ENCODE measurements at places on chromosomes 4 and X.

- peak; percentile 30 for DNase-seq
These were observed 49.7 kb upstream of the KLHL8 start for GRCh38 chr4:87270144-87270543.

DNA sequence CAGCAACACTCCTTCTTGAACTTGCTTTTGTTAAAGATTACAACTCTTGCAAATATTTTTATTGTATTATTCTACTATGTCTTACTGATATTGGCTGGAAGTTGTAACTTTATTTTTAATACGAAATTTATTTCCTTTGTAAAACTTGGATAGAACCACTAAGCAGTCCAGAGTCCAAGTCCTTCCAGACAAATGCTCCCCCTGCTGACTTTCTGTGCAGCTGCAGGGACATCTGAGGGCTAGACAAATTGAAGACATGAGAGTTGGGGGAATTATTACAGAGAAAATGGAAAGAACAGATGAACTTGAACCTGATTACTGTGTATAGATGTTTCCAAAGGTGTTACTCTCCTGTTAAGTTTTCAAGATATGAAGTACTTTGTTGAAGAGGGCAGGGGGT is 238.8 kb downstream of the GRIA3 start:
- peak; percentile 45 for DNase-seq

- DNase-seq, result no peak
These were observed 179.3 kb upstream of the AMOT start for GRCh38 chrX:113019958-113020357.

- no peak for DNase-seq
These were observed 196.7 kb downstream of the HS3ST1 start for GRCh38 chr4:11232015-11232414.

GRCh38 chr4:99965674-99966350 is 15.7 kb upstream of the H2AZ1 start:
- DNase-seq, result no peak

GRCh38 chrX:108123591-108124366 is 32.2 kb downstream of the ATG4A start:
- DNase-seq, result no peak

- no peak for DNase-seq
These were observed 115.5 kb downstream of the NFKB1 start for GRCh38 chr4:102616636-102617035.

DNA sequence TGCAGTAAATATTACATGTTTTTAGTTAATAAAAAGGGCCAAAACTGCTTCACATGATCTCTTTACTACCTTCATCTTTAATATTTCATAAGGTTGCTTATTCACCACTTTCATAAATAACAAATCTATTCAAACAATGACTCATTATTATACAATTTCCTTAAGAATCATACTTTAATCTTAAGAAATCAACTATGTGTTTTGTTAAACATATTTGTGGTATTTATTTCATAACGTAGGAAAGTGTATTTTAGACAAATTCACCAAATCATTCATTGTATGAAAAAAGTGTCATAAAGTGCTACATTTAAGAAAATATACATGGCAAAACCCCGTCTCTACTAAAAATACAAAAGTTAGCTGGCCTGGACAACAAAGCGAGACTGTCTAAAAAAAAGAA is 150.5 kb upstream of the RXFP1 start:
- peak; percentile 38 for DNase-seq

- no peak for DNase-seq
These were observed 97.7 kb downstream of the DDX60 start for GRCh38 chr4:168220893-168221292.

DNA sequence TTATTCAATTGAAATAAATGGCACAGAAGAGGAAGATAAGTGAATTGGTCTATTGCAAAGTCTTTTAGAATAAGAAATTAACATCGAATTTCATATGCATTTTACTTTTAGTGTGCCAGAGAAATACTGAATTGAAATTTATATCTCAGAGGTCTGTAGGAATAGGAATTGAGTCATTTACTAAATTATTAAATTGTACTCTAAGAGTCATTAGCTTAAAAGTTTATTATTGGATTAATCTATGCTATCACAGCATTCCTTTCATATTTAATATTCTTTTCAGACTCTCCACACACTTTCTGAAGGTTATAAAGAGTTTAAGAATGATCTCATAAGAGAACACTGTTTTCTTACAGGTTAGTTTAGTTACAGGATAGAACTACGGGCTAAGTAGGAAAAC is 2711.5 kb downstream of the ARAP2 start:
- no peak for DNase-seq

GRCh38 chr4:145326491-145326890 is 146.1 kb upstream of the OTUD4 start:
- DNase-seq, result no peak

DNA sequence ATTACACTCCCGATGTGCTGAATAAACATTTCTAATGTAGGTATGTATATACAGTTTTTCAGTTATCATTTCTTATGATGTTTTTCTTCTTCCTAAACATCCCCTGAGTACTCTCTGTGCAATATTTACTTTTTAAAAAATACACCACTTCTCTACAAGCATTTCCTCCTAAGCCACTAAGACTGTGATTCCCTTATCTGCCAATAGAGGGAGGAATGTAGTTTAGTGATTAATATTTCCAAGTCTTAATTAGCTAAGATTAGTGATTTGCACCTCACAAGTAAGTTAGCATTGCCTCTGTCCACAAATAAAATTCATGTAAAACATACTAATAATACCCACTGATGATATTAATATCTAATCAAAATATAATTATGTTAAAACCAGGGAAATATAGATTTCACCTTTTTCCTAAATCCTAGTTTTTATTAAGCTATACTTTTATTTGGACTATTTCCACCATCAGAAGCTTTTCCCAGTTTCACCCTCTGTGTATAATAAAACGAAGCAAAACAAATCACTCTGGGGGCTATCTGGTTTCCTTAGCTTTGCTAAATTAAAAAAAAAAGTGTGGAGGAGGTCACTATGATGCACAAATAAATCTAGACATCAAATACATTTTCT is 909.1 kb downstream of the FAT4 start:
- DNase-seq, result peak; percentile 25

- DNase-seq, result peak; percentile 78
These were observed 22.6 kb downstream of the SLC25A4 start for GRCh38 chr4:185165605-185166063.

DNA sequence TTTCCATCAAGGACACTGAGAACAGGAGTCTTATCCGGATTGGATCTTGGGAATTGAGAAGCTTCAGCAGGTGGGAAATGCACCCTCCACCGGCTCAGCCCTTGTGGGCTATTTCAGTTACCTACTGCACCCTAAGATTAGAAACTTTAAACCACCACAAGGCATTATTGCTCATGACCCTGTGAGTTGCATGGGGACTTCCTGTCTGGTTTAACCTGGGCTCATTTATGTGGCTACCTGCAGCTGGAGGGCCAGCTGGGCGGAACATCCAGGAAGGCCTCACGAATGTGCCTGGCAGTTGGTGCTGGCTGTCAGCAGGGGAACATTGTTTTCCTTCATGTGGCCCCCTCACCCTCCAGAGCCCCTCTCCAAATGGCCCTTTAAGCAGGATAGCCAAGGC is 164.1 kb downstream of the DEFB131A start:
- no peak for DNase-seq

GRCh38 chrX:6120329-6120728 is 108.3 kb downstream of the NLGN4X start:
- DNase-seq, result no peak

Data from fibroblast of upper back skin (primary cell).